CD4-positive, alpha-beta T cell treated with Interleukin-15 for 4 hours (primary cell): ENCODE measurements at places on chromosomes 2 and 18.

GRCh38 chr2:219289537-219290361 lies 10.6 kb downstream of the DNAJB2 start:
- DNase-seq: no peak

DNA sequence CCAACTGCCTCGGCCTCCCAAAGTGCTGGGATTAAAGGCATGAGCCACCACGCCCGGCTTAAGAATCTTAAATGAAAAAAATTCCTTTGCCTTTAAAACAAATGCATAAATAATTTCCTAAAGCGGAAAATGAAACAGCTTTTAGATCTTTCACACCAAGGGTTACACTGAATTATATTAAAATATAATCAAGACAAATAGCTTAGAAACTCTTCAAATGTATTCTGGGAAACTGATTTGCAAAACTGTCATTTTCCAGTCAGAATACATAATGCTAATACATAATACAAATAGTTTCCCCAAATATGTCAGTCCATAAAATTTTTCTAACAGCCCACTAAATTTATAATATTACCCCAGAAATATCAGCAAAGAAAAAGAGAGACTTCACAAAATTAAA lies 68.3 kb upstream of the PGAP1 start:
- DNase-seq: no peak

GRCh38 chr2:46267616-46268015 lies 29.6 kb upstream of the EPAS1 start:
- no peak for DNase-seq

GRCh38 chr2:17482651-17483050 lies 35.6 kb downstream of the RAD51AP2 start:
- no peak for DNase-seq

DNA sequence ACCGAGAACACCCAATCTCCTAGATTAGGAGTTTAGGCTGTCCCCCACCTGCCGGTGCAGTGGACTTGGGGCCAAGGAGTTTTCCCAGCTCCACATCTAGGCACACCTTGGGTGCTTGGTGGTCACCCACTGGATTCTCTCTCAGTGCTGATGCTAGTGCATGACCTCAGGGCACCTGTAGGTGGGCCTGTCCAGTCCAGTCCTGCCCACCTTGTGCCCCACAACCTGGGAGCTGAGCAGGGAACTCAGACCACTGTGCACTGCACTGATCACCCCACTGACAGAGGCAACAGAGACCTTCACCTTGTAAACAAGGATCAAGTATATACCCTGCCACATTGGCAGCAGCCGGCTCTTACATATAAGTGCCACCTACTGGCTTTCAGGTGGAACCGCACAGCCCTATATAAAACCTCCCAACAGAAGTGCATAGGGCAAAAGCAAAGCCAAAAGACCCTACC lies 12.7 kb upstream of the CDH19 start:
- DNase-seq: no peak

GRCh38 chr2:239187464-239188253 lies 213.2 kb downstream of the HDAC4 start:
- DNase-seq: no peak

- peak; percentile 69 for DNase-seq
Observed at GRCh38 chr2:30252723-30253701, 21.7 kb downstream of the LBH start.

DNA sequence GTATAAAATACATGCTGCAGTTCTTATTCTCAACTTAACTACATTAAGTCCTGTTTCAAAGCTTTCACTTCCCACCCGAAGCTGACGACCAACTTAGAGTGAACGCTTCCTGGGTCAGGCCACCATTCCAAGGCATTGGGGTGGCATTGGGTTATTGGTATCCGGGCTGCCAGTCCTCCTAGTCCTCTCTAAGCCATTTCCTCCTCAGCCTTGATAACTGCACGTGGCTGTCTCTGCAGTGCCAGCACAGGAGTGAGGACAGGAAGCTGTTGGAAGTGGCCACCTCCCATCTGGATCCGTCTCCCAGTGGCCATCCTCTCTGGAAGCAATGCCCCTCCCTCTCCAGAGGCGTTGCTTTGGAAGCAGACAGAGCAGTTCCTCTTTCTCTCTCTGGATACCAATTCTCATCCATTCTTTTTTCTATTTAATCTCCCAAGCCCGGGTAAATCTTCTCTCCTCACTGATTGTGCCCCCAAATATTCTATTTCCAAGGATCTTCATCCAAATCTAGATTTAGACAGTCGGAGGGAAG lies 354.7 kb downstream of the EIPR1 start:
- DNase-seq: no peak

DNA sequence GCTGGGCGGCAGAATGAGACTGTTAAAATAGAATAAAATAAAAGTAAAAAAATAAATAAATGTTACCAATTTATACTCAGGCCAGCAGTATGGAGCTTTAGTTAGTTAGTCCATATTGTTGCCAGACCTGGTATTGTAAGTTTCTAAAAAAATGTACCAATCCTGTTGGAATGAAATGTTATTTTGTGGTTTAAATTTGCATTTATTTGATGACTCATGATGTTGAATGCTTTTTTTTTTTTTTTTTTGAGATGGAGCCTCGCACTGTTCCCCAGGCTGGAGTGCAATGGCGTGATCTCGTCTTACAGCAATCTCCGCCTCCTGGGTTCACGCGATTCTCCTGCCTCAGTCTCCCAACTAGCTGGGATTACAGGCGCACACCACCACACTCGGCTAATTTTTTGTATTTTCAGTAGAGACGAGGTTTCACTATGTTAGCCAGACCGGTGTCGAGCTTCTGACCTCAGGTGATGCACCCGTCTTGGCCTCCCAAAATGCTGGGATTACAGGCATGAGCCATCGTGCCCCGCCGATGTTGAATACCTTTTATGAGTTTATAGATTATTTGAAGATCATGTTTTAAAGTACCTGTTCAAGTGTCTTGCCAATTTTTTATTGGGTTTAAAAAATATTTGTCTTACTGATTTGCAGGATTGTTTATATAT lies 5.7 kb upstream of the PTPRN start:
- DNase-seq: no peak

GRCh38 chr2:127585270-127585807 lies 49.9 kb downstream of the MYO7B start:
- no peak for DNase-seq

DNA sequence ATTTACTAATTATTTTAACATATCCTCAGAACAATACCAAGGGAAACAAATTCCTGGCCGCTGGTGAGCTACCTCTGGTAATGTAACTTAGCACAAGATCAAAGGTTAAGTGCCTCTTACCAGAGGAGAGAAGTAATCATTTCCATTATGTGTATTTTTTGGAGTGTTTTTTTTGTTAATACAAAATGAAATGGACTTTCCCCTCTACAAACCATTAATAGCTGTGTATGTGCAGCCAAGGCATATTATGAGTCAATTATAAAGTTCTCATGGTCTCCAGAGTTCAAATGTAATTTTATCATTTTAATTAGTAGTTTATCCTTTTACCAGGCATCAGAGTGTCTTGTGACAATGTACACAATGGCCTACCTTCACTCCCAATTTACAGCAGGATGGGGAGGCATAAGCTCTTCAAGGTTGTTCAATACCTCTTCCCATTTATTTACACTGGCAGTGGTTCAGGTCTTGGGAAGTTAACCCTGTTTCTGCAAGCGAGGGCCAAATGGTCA lies 242.2 kb downstream of the TGIF1 start:
- no peak for DNase-seq

GRCh38 chr2:60285626-60286316 lies 267.7 kb downstream of the BCL11A start:
- no peak for DNase-seq

DNA sequence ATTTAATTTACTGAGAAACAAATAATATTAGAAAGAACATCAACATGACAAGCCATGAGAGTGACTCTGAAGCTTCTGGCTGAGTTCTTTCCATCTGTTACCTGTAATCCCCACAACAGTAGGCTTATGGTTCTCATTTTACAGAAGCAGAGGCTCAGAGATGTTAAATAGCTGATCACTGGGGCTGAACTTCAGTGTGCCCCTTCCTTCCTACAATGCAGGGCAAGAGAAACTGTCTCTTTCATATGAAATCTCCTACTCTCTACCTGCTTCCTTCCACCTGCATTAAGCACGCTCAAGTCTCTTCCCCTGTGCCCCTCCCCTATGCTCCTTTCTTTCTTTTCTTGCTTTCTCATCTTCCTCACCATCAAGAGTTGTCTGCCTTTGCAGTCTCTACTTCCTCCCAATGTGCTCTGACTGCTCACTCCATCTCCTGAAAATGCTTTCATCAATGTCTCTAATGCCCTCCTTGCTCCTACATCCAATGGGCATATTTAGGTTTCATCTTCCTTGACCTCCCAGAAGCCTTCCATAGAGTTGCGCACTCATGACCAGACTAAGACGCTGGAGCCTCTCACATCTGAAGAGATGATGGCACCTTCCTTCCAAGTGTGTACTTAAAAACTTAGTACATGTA lies 23.7 kb downstream of the APOB start:
- no peak for DNase-seq
